Daoy (cell line): ENCODE measurements at places on chromosomes 16 and 17.

GRCh38 chr17:51595826-51596398, 335.6 kb downstream of the UTP18 start:
- no peak for DNase-seq

DNA sequence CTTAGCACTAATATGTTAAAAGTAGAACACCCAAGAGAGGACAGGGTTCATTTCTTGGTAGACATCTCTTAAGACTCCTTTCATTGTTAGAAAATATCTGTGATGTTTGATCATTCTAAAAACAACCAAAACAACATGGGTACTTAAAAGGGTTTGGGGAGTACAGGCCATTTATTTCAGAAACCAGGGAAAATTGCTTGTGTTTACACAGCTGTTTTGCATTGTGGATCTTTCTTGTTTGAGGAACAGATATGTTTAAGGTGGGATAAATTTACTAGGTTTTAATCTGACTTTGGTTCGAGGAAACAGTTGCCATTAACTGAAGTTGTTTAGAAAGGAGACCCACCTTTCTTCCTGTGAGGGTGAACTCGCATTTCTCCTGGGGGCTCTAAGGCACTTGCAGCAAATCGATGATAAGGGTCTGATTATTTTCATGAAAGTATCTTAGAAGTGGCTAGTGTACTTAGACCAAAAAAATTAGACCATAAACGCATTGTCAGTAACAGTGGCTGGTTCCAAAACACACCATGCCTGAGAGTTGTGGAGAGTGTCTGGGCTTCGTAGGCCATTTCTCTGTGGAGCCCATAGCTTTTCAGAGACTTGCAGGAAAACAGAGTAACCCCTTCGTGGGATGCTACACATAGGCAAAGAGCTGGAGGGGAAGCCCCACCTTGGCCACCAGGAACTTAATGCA, 17.6 kb downstream of the CLUAP1 start:
- DNase-seq, result no peak

DNA sequence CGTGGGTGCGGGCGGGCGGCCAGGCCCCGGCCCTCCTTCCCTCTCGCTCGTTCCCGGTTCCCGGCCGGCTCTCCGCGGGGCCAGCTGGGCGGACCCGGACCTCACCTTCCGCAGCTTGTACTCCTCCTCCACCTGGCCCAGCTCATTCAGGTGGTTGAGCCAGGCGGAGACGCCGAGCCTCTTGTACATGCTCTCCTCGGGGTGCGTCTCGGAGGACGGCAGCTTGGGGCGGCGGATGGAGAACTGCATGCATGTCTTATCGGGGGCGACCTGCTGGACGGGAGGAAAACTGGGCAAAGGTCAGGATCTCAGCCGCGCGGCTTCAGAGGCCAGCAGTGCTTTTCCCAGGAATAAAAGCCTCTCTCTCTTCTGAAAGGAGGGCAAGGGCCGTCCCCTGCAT, 85.4 kb downstream of the TBC1D16 start:
- no peak for DNase-seq

- no peak for DNase-seq
Observed at GRCh38 chr17:44933824-44934744, 13.5 kb downstream of the KIF18B start.

GRCh38 chr16:7513429-7513828, 180.8 kb downstream of the RBFOX1 start:
- peak; percentile 2 for DNase-seq

DNA sequence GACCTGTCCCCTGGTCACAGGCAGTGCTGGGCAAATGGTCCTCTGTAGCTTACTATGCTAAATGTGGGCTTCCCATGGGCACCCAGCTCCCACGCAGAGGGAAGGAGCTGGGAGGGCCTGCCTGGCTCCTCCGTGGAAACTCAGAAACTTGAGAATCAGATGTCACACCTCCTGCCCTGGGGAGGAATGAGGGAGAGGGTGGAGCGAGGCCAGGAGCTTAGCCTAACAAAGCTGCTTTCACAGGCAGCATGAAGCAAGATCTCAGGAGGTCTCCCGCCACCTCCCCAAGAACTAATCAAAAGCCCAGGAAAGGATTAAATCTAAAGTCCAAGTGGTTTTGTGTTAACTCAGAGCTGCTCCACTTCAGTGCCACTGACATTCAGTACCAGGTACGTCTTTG, 33.6 kb upstream of the XYLT2 start:
- no peak for DNase-seq

DNA sequence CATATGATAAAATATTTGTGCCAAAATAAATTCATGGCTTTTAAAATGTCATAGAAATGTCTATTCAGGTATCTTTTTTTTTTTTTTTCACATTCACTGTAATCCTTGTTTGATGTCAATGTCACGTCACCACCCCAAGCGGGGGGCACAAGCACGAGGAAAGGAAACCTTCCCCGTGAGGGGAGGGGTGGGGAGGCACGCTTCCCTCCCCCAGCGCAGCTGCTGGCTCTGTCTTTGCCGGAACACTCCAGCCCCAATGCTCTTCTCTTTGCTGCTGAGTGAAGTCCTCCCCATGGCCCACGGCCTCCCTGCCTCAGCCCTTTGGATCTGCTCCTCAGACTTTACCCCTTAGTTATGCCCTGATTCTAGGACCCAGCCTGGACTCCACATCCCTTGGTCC, 1.5 kb downstream of the SLC35G3 start:
- no peak for DNase-seq

DNA sequence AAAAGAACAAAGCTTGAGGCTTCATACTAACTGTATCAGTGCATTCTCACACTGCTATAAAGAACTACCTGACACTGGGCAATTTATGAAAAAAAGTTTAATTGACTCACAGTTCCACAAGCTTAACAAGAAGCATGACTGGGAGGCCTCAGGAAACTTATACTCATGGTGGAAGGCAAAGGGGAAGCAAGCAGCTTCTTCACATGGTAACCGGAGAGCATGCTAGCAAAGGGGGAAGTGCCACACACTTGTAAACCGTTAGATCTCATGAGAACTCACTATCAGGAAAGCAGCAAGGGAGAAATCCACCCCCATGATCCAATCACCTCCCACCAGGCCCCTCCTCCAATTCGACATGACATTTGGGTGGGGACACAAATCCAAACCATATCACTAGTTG, 25.3 kb downstream of the CTRB2 start:
- DNase-seq, result no peak
